Fibroblast of skin of back (primary cell): ENCODE measurements at places on chromosomes 3 and 15.

- DNase-seq, result no peak
Observed at GRCh38 chr3:19256313-19256712, 108.0 kb downstream of the KCNH8 start.

GRCh38 chr3:183381673-183382072 is 46.7 kb downstream of the MCF2L2 start:
- no peak for DNase-seq

GRCh38 chr3:168077091-168077490 is 18.6 kb downstream of the GOLIM4 start:
- DNase-seq, result peak; percentile 46

- no peak for DNase-seq
Observed at GRCh38 chr3:135453326-135453725, 512.2 kb upstream of the PPP2R3A start.

DNA sequence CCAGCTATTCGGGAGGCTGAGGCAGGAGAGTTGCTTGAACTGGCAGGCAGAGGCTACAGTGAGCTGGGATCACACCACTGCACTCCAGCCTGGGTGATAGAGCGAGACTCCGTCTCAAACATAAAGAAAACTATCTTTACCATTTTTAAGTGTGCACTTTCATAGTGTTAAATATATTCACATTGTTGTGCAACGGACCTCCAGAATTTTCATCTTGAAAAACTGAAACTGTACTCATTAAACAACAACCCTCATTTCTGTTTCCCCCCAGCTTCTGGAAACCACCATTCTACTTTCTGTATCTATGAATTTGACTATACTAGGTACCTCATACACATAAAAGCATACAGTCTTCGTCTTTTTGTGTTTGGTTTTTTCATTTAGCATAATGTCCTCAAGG is 375.1 kb downstream of the SHQ1 start:
- no peak for DNase-seq

GRCh38 chr3:189573004-189573403 is 58.2 kb upstream of the TP63 start:
- peak; percentile 53 for DNase-seq

DNA sequence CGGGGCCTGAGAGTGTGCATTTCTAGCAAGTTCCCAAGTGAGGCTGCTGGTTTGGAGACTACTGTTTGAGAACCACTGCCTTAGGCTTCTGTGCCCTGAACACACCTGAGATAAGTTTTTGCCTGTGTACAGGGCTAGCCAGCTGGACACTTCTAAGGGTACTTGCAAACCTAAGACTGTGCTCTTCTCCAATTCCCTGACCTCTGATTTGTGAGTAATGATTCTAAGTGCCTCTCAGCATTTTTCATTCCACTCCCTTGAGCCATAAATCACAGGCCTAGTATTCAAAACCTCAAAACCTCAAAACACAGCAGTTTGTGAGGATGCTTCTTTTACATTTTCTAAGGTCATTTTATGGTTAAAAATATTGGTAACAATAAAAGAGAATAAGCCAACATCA is 148.4 kb downstream of the CHST2 start:
- peak; percentile 15 for DNase-seq

DNA sequence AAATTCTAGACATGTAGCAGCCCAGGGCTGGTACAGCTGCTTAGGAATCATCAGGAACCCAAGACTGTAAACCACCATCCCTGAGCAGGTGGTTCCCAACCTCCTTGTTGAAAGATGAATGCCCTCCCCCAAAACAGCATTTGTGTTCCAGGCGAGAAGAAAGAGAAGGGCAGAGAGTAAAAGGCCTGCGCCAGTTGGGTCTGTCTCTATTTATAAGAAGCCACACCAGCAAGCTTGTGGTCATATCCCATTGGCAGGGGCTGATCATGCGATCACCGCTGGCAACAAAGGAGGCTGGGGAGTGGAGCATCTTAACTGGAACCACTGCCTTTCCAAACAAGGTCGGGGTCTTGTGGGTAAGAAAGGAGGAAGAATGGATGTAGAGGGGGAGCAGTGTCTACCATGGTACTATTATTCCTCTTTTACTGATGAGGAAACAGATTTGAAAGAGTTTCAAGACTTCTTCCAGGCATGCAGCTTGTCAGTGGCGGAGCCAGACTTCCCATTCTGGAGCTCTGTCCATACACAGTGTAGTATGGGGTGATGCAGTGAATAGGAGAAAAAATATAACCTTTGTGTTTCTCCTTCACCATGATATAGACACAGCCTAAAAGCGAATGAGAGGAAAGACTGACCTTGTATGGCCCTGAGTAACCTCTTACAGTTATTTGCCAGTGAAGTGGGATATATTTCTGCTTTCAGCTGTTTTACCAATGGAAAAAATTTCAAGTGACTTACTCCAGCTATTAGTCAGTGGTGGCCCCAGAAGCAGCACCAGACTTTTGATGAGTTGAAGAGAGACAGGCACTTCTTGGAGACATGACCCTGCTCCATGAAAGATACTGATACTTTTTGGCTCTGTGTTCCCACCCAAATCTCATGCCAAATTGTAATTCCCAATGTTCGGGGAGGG is 222.6 kb downstream of the ABHD5 start:
- DNase-seq, result no peak

DNA sequence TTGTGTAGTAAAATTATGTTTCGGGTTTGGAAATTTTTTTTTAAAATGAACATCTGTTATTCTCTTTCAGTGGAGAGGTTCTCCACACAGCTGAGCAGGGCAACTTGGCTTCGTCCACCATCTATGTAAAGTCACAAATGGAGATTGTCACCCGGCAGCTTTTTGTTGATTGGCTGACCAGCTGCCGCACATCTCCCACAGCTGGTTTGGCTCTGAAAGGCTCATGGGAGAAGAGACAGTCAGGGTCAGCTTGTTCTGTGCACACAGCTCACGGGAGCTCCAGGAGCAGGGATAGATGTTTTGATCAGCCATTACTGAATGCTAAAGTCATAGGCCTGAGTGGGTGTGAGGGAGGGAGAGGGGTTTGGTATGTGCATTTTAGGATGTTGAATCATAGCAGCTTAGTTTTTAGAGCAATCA is 12.9 kb upstream of the CCDC80 start:
- DNase-seq, result peak; percentile 97

- no peak for DNase-seq
Observed at GRCh38 chr3:191198480-191198879, 561 bp upstream of the OSTN start.

GRCh38 chr3:48468329-48468731 is 21.8 kb downstream of the ATRIP start:
- no peak for DNase-seq

DNA sequence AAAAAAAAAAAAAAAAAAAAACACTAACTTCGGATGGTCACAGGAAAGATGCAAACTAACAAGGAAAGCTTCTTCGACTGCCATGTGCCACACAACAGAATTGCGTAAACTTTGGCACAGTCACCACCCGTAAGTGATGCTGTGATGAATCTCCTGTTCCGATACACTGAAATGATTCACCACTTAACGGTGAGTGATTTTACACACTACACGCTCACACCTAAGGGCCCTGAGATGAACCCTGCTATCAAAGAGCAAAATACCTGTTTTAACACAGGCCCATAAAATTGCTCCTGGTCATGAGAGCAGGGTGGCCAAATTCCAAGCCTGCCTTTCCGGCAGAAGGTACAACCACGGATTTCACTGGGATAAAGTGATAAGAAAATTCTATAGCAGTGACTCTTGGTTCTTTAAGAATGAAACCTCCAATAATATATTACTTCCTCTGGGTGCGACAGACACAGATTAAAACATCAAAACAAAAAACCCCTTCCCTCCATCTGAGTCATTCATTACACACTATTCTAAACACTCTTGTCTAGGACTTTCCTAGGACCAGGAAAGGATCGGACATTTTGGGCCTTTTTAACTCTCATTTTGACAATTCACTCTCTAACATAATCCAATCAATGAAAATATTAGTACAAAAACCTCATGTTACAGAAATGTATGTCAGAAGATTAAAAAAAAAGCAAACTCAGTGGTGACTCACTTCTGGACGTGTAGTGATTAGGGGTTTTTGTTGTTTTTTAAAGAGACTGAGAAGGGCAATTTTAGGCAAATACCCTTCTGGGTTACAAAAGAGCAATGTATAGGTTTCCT is 28.3 kb downstream of the LRIG1 start:
- peak; percentile 90 for DNase-seq

GRCh38 chr3:66803721-66804695 is 194.1 kb upstream of the KBTBD8 start:
- DNase-seq, result no peak

- no peak for DNase-seq
Observed at GRCh38 chr15:27249760-27250109, 278.8 kb downstream of the GABRG3 start.

GRCh38 chr3:54986294-54986693 is 58.4 kb upstream of the LRTM1 start:
- DNase-seq, result no peak

DNA sequence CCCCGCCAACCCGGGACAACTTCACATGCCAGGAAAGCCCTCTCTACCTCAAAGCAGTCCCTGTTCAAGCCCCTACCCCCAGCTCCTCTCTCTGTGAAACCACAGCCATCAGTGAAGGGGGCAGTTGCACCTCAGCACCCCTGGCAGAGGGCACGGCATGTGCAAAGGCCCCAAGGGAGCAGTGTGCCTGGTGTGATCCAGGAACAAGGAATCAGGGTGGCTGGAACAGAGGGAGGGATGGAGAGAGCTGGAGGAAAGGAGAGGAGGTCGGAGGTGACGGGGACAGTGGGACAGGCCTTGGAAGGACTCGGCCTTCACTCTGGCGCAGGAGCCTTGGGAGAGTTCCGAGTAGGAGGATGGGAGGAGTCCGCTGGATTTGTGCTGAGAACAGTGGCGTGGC is 26.5 kb upstream of the IQSEC1 start:
- DNase-seq, result no peak

DNA sequence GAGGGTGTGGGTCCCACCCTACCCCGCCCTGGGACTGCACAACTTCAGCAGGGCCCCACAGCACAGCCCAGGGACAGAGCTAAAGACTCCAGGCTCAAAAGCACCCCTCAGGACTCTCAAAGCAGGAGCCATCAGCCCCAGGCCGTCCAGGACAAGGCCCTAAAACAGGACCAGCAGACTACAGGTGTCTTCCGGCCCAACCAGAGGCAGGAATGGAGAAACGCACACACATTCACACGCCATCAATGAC is 26.1 kb downstream of the ATRIP start:
- no peak for DNase-seq

- no peak for DNase-seq
Observed at GRCh38 chr3:188662795-188663194, 508.8 kb downstream of the LPP start.

DNA sequence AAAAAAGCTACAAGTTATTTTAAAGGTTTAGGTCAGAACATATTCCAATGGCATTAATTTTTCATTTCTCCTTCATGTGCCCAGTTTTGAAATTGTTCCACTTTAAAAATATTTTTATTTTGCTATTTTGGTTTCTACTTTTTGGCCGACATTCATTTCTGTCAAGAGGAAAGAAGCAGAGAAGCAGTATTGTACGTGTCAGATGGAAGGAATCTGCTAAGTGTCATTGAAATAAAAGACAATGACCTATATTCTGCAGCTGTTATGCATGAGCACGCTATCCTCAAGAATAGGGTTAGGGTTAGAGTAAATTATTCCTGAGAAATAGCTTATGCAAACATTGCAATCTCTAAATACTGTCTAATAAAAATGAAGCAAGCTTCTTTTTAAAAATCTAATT is 941.7 kb downstream of the TUSC7 start:
- DNase-seq, result no peak

- no peak for DNase-seq
Observed at GRCh38 chr3:135178566-135178965, 383.5 kb downstream of the EPHB1 start.

GRCh38 chr15:56892659-56893363 is 25.6 kb upstream of the TCF12 start:
- DNase-seq, result no peak

GRCh38 chr3:10335190-10335738 is 14.4 kb upstream of the SEC13 start:
- DNase-seq, result no peak

DNA sequence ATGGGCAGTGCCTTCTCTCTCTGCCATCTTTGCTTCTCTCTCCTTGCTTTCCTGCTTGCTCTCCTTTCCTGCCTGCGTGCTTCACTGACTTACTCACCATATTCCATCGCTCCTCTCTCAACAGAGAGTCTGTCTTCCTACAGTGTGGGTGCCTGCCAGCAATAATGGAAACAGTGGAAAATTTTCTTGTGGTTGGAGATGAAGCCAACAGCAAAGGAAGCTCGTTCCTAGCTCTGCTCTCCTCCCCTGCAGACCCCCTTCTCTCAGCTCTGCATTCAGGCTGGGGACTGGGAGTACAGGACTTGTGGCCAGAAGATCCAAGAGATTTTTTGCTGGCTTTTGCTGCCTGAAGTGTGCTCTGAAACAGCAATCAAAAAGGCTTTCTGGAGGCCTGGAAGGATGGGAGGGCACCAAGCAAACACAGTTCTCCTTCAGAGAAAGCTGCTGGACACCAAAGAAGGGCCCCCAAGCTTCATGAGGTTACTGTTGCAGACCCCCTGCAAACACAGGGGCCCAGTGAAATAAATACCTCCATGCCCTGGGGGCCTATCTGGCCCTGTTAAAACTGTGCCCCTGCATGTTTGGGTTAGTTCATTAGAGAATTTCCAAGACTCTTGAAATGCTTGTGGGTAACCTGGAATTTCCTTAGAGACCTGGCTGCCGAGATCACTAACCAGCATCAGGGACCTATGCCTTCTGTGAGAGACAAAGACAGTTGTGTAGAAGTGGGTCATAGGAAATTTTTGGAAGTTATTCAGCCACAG is 149.9 kb upstream of the RASGRP1 start:
- DNase-seq, result peak; percentile 100

- no peak for DNase-seq
Observed at GRCh38 chr15:31574766-31575165, 248.1 kb downstream of the KLF13 start.

DNA sequence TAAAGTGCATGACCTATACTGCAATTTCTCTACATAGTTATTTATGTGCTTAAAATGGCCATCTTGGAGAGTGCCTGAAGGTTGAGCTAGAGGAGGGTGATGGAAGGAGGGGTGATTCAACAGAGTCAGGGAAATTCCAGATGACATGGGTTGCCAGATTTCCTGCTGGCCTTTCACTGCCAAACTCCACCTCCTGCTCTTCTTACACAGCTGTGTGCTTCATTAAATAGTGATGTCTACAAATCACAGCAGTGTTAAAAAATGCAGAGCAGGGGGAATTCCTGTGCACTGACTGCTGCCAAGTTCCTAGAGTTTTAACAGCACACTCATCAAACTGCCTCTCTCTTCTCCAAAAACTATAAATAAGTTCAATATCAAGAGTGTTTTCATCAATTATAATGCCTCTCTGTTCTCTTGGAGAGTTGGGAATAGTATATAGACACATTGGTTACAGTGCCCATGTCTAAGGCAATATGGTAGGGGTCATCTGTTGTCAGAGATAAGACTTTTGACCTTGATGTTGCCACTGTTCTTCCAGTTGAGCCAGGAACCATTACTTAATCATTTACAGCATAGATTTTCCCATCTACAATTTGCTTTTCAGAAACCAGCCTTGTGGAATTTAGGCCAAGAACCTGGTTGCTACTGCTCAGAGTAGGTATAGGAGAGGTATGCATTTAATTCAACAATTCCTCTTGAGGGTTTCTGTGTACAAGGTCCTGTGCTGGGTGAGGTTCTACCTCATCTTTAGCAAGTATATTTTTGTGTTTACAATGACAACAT is 79.6 kb downstream of the TP63 start:
- peak; percentile 99 for DNase-seq
